Bronchial smooth muscle cell (primary cell): ENCODE measurements at places on chromosomes 2 and 18. TPM values are rescaled to one million over a fixed set of nuclear protein-coding genes. Genes with fewer than 3 reads are reported as not detected.

PFN4 gene
- total RNA-seq: 0.43 and 0.63 TPM in 2 replicates

ARHGAP15 gene
- not detected in 2 replicates for total RNA-seq

COLEC12 gene
- total RNA-seq: 64.0 and 144 TPM in 2 replicates

TTC39C gene
- total RNA-seq: 13.4 and 28.2 TPM in 2 replicates

POLR1A gene
- 6.1 and 10.1 TPM in 2 replicates for total RNA-seq

KLHL41 gene
- 2.5 and 16.7 TPM in 2 replicates for total RNA-seq

CTAGE1 gene
- total RNA-seq: not detected in 2 replicates

STPG4 gene
- 0.16 TPM in 1 of 2 replicates, not detected in the other for total RNA-seq

SLC19A3 gene
- total RNA-seq: under 0.01 and 0.16 TPM in 2 replicates

NAPG gene
- total RNA-seq: 20.2 and 22.7 TPM in 2 replicates
